ENCODE measurements at places on chromosomes 5 and 9. TPM values are rescaled to one million over a fixed set of nuclear protein-coding genes. Genes with fewer than 3 reads are reported as not detected.

- DNase-seq, result no peak
Measured at GRCh38 chr9:114452219-114453165, 52.8 kb downstream of the WHRN start.

DNA sequence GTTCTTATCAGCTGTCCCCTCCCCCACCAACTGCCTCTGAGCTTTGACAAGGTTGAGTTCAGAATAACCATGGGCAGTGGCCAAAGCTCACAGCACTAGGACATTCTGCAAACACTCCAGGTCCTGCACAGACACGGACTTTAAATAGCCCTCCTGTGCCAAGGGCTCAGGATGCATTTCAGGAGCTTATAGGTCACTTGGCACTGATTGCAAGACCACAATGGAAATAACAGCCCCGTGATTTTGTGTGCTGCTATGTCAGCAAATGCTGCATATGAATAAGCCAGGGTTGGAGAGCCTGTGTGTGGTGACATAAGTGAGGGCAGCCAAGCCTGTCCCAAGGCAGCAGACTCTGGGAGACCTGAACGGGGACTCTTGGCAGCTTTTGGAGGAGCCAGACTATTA, 150.7 kb downstream of the DMRT2 start:
- DNase-seq, result no peak

DNA sequence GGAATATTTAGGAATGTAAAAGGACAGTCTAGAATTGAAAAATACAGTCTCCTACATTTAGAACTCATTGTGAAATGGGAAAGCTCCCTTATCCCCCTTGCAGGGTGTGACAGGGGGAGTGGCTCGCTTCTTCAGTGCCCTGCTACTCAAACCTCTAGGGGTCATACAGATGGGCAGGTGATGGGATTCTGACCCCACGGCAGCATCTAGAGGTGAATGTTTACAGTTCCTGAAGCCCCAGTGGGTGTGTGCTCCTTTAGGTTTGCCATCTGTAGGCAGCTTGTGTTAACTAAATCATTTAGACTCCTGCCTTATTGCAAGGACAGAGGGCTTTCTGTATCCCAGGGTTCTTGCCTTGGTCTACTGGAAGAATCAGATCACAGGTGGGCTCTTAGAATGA, 271.0 kb upstream of the MPDZ start:
- DNase-seq, result no peak

DNA sequence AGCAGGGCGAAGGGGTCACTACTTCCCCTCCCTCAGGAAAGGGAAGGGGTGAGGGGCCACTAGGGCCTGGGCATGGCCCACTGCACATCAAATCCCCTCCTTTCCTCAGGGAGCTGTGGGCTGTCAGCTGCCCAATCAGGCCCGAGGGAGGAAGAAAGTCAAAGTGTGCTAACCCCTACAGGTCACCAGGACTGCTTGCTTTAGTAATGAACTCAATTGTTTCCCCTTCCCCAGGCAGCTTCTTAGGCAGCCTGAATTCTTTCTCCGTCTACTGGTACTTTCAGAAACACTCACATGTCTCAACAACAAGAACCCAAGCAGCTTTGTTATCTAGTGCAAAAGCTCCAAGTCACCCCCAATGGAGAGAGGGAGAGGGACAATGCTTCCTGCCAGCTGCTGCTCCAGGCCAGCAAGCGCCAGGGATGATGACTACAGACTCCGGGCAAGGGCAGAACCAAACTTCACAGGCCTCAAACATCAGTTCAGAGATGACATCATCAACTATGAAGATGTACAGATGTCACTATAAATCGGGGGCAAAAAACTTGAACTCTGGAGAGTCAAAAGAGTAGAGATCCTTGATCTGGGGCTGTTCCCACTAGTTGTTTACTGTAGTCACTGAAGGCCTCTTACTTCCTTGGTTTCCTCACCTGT, 100.7 kb downstream of the SLIT3 start:
- DNase-seq, result no peak

- no peak for DNase-seq
Measured at GRCh38 chr5:151587796-151588555, 3.2 kb downstream of the FAT2 start.

- no peak for DNase-seq
Measured at GRCh38 chr5:73709536-73710129, 83.6 kb downstream of the ARHGEF28 start.

GRCh38 chr9:109557481-109557880, 59.4 kb upstream of the PTPN3 start:
- DNase-seq, result no peak

The TAF1L gene
- not detected for total RNA-seq

Data from neural crest cell (in vitro differentiated cells).